ENCODE measurements at places on chromosomes 5 and 9.

GRCh38 chr9:33924978-33925797 is 108.2 kb downstream of the UBE2R2 start:
- peak; percentile 76 for DNase-seq

DNA sequence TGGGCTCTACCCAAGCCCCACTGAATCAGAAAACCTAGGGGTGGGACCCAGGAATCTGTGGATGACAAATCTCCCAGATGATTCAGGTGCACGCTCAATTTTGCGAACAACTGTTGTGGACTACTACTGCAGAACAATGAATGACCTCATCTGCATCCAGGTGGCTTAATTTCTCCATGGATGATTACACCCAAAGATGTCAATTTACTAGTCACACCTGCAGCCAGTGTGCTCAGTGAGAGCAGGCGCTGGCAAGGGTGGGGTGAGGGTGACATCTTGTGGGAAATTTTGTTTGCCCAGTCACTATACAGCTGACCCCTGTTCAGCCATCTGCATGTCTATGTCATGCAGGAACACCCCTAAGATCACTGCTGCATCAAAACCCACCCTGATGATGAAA is 118.2 kb downstream of the ENTREP1 start:
- DNase-seq = no peak

DNA sequence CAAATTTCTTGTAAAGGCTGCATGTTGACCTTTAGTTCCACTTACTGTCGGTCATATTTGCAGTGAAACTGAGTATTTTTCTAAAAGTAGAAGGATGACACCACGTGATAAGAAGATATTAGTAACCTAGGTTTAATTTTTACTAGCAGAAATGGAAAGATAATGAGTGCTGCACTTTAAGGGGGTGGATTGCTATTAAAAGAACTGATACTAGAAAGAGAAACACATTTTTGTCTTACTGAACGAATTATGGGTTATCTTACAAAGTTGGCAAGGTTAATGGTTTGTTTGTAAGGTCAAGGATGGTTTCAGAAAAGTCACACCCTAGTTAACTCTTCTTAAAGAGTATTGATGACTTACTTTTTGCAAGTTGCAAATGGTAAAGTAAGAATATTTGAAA is 2.4 kb downstream of the MACIR start:
- no peak for DNase-seq

DNA sequence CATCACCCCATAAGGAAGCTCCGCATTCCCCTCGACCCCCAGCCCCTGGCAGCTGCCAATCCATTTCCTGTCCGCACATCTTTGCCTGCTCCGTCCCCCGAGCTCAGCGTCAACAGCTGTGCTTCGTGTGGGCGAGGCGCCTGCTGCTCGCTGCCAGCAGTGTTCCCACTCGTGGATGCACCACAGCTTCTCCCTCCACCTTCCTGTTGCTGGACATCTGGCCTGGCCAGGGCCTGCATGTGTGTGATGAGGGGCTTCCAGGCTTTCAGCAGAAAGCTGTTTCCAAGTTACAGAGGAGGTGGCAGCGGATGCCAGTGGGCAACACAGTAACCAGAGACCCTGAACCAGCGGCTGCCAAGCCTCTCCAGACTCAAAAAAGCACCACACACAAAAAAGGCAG is 86.0 kb downstream of the PRRT1B start:
- DNase-seq = no peak

- no peak for DNase-seq
These were observed 807 bp upstream of the PLGRKT start for GRCh38 chr9:5438301-5439162.

DNA sequence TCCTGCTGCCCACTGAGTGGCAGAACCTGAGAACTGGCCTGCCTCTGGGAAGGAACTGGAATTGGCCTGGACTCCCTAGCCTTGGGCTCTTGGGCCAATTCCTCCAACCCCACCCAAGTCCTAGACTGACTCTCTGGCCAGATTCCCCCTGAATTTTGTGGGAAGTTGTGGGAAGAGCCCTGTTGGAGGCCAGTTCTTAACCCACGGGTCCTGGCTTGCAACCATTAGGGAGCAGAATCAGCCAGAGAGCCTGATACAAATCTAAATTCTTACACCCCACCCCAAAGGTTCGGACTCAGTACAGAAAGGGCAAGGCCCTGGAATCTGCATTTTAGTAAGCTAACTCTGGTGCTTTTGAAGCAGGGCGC is 125.3 kb upstream of the SLC25A48 start:
- DNase-seq = no peak

- DNase-seq = no peak
These were observed 5.5 kb upstream of the ESM1 start for GRCh38 chr5:54990841-54991258.

- no peak for DNase-seq
These were observed 274.9 kb downstream of the AGTPBP1 start for GRCh38 chr9:85466834-85467233.

DNA sequence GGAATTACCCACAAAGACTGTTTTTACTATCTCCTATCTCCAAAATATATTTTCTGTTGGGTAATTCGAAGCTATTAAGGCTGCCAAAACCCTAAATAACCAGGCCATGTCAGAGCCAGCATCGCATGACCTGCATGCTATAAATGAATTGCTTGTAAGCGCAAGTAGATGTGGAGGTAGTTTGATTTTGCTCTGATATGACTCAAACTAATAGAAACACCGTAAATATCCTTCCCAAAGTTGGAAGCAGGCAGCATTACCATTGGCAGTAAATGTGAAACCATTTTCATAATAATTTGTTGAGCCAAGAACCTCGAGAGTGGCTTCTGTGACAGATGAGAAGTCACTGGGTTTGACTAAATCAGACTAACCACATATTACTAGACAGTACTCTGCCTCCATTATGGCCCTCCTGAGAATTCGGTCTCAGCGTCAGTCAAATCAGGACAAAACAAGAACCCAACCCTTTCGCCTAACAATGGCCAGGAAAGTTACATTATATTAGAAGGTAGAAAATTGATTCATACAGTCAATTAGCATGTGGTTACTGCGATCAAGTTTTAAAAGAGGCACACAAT is 289.8 kb downstream of the SPOCK1 start:
- no peak for DNase-seq

GRCh38 chr5:15598294-15598902 is 98.4 kb downstream of the FBXL7 start:
- DNase-seq = peak; percentile 39

DNA sequence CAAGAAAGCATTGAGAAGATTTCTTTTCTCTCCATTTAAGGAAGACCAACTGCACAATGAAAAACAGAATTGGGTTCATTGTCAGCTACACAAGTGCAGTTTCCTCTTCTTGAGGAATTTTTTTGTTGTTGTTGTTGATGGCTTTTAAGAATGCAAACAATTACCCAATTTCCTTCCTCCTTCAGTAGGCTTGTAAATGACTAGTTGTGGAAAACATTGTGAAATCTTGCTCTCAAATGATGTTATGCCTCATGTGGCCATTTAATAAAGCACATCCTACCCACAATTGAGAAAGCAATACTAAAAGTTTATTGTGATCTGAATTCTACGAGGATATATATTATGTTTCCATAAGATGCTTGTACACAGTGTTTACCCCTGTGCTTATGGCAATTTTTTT is 171.6 kb downstream of the FAM174A start:
- DNase-seq = peak; percentile 90

DNA sequence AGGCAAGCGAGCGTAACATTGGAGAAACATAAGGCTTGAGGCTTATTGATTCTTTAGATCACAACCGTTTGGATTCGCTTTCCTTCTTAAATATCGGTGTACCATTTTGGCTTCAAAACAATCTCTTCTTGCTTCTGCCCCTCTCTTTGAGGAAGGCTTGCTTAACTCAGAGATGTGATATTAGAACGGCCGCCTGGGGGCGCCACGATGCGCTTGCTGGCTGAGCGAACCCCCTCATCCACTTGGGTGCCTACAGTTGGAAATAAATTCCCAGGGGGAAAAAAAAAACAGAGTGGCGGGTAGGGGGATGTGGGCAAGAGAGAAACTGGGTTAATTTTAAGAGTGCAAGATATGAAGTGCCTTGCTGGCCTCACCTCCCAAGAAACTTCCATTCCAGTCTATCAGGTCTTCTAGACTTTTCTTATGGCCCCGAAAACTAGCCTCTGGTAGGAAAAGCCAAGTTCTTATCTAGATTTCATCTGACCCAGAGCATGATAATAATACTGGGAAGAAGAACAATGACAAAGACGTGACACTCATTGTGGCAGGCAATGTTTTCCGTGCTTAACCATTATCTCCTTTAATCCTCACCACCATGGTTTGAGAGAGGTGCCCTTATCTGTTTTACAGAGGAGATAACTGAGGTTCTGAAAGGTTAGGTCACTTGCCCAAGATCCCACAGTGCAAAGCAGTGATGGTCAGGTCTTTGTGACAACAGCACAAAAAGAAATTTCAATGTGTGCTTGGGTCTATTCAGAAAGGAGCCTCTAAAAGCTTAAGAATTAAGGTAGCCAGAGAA is 115.8 kb downstream of the DPYSL3 start:
- peak; percentile 13 for DNase-seq

GRCh38 chr5:8828596-8829322 is 717.1 kb downstream of the SEMA5A start:
- no peak for DNase-seq

DNA sequence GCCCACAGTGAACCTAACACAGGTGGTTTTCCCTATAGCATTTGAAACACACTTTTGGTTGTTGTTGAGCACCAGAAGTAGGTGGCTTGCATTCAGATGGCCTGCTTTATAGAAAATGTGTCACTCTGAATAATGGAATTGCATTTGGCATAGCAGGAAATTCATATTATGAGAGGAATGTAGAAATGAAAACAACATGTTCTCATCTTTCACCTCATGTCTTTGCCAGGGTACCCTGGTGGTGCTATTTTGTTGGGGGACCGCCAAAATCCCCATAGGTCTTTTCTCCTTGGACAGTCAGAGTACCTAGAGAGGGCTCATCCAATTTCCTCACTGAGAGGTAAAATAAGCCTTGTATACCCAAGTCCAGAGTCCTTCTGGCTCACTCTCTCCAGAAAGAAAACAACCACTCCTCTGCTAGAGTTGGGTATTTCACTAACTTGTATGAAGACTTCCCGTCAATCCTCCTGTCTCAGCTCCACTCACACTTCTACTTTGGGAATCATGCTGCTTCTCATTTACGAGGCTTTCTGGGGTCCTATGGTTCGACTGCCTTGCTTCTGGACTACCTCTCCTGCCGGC is 67.4 kb downstream of the MRPS27 start:
- DNase-seq = no peak

GRCh38 chr5:174616036-174616435 is 108.3 kb upstream of the MSX2 start:
- no peak for DNase-seq

DNA sequence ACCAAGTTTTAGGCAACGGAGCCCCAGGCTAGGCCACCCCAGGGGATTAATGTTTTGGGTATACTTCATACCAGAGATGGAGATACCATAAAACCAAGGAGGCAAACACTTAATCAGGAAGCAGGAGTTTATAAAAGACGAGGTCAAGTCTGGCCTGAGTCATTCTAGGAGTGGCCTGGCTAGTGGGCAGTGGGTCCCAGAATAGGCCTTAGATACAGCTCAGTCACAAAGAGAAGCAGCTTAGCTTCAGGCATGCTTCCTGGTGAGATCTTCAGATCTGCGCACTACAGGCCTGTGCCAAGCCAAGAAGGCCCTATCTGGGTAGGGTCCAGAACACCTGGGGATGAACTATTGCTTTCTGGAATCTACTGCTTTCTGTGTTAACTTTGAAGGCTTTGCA is 20.6 kb upstream of the NR5A1 start:
- no peak for DNase-seq

GRCh38 chr5:92652756-92653155 is 928.3 kb downstream of the NR2F1-AS1 start:
- no peak for DNase-seq

DNA sequence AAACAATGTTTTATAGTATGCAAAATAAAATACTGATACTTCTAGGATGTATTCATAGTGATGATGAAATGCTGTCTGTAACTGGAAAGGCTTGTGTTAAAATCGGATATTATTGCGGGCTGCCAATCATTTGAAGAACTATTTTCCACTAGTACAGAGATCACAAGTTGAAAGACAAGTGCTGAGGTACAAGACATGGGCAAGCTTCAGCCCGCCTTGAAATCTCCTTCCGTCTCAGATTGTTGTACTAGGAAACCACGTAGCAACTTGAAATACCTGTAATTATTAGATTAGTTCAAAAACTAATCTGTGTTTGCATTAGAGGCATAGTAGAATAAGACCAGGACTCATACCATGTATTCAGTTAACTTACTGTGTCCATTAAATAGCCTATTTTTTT is 218.2 kb downstream of the ARHGEF28 start:
- DNase-seq = no peak

GRCh38 chr5:29758986-29759421 is 1434.5 kb upstream of the CDH6 start:
- DNase-seq = no peak

DNA sequence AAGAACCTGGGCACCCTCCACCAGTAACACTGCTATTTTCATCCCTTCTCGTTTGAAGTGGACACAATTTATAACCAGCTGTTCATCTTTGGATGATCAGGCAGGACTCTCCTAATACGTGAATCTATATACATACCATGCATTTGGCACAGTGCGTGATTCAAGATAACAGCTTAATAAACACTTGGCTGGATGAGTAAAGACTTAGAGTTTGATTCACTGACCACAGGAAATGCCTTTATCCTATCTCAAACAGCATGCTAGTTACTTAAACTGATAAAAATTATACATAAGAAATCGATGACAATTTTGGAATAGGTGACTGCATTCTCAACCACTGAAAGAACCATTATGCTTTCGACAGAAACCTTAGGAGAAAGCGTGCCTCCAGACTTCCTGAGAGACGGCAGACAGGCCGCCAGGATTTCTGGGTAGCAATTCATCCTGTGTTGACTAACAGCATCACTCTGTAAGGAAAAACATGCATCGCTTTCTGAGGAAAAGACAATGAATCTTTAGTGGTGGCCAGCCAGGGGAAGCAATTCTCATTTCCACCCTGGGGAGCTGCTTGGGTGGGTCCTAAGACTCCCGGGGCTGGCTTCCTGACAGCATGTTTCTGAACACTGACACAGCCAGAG is 9.7 kb downstream of the MRPL36 start:
- DNase-seq = no peak

DNA sequence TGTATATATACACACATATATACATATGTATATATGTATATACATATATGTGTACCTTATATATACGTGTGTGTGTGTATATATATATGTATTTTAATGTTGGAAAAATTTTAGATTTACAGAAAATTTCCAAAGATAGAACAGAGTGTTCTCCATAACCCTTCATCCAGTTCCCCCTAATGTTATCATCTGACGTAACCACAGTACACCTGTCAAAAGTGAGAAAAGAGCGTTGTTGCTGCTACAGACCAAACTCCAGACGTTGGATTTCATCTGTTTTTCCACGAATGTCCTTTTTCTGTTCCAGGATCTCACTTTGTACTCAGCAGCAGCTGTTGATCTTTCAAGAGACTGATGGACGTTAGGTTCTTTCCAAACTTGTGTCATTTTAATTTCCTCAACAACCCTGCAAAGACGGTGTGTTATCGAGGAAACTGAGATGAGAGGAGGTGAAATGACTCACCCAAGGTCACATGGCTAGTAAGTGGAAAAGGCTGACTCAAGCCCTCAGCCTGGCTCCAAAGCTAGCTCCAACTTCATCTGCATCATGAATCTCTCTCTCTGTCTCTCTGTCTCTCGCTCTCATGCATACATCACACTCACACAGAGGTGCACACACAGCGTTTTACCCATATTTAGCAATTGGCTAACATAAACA is 17.0 kb upstream of the NTNG2 start:
- DNase-seq = peak; percentile 29

GRCh38 chr5:155620821-155621410 is 607.4 kb downstream of the KIF4B start:
- no peak for DNase-seq

Measured in NB4 (cell line).